ENCODE measurements at places on chromosomes 16 and 17.

GRCh38 chr16:58409316-58409973, 17.2 kb downstream of the GINS3 start:
- DNase-seq: no peak

GRCh38 chr16:50762241-50762640, 20.4 kb downstream of the CYLD start:
- no peak for DNase-seq

DNA sequence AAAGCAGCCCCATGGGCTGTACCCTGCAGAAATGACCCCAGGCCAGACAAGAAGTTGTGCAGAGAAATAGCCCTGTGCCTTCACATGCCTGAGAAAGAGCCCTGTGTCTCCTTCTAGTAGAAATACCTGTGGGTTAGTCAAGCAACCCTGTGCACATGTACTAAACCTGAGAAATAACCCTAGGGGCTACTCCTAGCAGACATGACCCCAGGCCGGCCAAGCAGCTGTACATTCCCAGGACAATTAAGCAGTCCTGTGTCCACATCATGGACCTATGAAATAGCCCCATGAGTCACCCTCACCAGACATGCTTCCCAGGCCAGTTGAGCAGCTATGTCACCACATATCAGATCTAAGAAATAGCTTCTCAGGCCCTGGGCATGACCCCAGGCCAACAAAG, 519.7 kb upstream of the CA10 start:
- DNase-seq: no peak

DNA sequence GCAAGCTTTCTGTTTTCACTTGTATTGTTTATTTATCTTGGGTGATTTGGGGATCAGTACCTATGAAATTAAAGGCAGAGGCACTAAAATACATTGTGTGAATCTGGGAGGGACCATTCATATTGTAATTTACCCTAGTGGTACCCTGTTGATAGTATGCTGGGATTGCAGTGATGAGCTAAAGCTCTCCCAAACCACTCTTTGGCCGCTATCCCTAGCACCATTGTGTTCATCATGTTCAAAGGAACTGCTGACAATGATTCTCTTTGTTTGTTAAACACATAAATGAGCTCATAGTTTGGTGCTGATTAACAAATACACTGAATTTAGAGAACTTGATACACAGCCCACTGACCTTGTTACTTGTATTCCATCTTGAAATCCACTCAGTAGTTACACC, 1469.8 kb downstream of the CDH11 start:
- no peak for DNase-seq

DNA sequence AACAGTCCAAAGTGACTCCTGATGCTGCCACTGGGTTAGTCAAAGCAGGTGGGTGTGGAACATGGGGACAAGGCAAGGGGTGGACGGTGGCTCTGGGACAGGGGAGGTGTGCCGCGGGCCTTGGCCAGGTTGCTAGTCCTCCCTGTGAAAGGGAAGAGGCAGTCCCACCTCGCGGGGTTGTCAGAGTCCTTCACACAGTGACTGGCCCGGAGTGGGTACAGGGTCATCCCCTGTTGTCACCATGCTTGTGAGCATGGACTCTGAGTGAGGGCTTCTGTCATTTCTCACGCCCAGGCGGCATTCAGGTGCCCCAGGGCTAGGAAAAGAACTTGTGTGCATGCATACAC, 3.1 kb upstream of the ZNF469 start:
- DNase-seq: no peak

DNA sequence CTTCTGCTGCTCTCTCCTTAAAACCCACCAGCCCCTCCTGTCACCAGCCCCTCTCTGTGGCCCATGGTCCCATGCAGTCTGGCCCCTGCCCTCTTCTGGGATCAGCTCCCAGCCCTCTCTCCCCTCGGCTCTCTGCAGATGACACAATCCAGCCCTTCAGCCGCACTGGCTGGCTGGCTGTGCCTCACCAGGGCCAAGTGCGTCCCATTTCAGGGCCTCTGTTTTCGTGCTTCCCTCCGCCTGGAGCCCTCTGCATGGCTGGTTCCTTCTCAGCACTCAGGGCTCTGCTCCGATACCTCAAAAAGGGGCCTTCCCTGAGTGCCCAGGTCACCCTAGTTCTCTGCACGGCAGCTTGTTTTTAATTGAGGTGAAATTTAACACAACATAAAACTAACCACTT, 124.3 kb downstream of the SOCS1 start:
- DNase-seq: no peak

GRCh38 chr16:68237243-68238028, 1.5 kb upstream of the ESRP2 start:
- DNase-seq: peak; percentile 84
